Activated CD8-positive, alpha-beta memory T cell treated with anti-CD3 and anti-CD28 coated beads for 1 hour (primary cell): ENCODE measurements at places on chromosomes 2 and 18.
A peak's percentile ranks its signal among the peaks of the same experiment; 100 is the strongest.

GRCh38 chr2:85868822-85869221 lies 20.0 kb downstream of the ST3GAL5 start:
- DNase-seq, result no peak

- no peak for DNase-seq
These were observed 2.0 kb upstream of the DES start for GRCh38 chr2:219416235-219416602.

DNA sequence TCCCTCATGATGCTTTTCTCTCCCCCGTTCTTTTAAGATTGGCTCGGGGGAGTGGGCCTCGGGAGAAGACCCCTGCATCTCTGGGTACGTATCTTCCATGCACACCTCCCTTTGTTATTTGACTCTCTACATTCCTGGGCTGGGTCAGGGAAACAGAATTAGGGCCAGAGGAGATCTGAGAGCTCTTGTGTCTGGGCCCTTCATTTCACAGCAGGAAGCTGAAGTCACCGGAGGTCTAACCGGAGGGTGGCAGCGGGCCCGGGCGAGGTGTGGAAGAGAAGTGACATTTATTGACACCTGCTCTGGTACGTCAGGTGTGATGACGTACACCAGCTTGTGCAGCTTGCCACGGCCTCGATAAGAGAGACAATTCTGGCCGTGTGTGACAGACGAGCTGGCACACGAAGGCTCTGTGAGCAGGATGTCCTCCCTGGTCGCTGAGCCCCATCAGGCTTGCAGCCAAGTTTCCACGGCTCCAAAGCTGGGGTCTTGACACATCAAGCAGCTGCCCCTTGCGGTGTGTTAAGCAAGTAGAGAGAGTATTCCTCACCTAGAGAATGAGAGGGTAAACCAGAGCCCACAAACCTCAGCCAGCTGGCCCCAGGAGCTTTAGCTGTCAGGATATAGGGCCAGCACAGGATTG lies 30.4 kb downstream of the TOGARAM2 start:
- DNase-seq, result peak; percentile 57

DNA sequence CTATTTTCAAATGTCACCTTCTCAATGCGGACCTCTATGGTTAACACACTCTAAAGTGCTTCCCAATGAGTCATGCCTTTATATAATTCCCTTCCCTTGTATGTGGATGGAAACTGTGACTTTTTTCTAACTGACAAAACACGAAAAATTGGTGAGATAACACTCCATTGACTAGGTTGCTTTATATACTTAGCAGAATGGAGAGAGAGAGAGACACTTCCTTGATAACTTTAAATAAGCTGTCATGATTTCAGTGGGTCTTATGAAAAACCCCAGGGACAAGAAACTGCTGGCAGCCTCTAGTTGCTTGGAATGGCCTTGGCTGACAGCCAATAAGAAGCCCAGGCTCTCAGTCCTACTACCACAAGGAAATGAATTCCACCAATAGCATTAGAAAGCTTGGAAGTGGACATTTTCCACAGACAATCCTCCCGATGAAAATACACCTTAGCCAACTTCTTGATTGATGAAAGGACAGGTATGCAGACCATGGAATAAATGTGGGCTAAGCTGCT lies 322.2 kb downstream of the ZNF804A start:
- DNase-seq, result no peak

- no peak for DNase-seq
These were observed 112.3 kb downstream of the AGAP1 start for GRCh38 chr2:235606004-235606715.

DNA sequence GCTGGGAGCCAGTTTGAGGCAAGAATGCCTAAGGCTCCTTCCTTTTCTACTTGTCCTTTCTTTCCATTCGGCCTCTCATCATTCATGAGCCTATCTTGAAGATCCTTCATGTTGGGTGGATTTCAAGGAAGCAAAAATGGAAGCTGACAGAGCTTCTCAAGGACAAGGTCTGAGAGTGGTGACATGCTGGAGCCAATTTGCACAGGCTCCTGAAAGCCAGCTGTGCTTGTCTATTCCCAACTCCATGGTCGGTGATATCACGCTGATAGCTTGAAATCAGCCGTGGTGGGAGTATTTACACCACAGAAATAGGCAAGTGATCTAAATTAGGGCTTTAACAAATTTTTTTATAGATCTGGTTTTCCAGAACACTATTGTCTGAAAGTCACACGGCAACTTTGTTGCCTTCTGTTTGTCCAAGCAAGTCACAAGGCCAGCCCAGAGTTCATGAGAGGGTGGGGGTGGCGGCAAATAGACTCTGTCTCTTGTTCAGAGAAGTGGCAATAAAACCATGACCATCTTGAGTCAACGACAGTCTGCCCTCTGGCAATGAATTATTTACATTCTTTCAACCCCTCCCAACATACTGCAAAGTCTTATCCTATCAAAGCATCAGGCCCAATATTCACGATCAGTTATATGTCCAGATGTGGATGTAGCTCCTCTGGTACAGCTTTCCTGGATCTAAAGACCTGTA lies 49.9 kb upstream of the SLC35F5 start:
- no peak for DNase-seq

GRCh38 chr2:193743089-193743488 lies 1548.4 kb upstream of the TMEFF2 start:
- DNase-seq, result no peak
